Stimulated activated CD8-positive, alpha-beta memory T cell treated with anti-CD3 and anti-CD28 coated beads, Interleukin-4, amount 100 ng/mL, for 4 hours (primary cell): ENCODE measurements at places on chromosomes 2 and 18.

DNA sequence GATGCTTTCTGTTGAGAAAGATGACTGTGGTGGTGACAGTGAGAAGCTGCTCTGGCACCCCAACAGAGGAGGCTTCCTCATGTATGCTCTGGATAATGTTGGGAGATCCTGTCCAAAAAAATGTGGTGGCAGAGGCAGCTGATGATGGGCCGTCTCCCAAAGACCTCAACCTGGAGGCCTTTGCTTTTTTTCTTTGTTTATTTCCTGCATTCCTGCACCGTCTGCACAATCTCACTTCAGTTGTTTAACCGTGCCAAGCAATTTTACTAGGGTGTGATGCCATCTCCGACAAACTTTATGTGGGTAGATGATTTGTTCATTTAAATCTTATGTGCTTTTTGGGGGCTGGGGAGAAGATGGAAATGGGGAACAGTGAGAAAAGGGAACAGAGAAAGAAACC lies 62.2 kb upstream of the IGFBP5 start:
- no peak for DNase-seq

DNA sequence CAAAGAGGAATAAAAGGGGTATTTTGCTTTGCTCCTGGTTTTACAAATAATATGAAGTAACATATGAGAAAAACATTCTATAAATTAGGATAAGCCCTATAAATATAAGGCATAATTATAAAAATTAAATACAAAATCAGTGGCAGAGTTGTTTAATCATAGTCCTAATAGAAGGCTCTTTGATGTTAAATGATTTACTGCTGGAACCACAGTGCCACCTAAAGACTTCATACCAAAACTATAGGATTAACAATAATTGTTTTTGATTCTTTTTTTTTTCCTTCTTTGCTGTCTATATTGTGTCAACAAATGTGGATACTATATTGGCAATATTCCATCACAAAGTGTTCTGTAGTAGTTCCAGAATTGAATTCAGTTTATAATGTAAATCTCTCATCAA lies 837.7 kb upstream of the SLC39A10 start:
- DNase-seq, result no peak

- no peak for DNase-seq
Observed at GRCh38 chr18:4789506-4789905, 334.4 kb upstream of the DLGAP1 start.

DNA sequence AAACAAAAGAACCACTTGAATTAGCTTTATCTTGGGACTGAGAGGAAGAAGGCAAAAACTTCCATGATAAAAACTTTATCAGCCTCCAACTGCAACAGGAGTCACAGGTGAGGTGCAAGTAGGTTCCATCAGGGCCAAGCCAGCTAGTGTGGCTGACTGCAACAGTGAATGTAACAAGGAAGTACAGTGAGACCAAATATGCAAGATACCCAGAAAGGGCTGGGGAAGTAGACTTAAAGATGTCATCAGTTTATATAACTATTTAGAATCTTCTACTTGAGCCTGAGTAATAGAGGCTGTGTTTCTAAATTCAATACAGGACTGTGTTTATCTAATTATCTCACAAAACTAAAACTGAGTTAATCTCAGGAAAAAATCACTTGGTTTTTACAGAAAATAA lies 14.8 kb downstream of the PLEKHM3 start:
- no peak for DNase-seq

DNA sequence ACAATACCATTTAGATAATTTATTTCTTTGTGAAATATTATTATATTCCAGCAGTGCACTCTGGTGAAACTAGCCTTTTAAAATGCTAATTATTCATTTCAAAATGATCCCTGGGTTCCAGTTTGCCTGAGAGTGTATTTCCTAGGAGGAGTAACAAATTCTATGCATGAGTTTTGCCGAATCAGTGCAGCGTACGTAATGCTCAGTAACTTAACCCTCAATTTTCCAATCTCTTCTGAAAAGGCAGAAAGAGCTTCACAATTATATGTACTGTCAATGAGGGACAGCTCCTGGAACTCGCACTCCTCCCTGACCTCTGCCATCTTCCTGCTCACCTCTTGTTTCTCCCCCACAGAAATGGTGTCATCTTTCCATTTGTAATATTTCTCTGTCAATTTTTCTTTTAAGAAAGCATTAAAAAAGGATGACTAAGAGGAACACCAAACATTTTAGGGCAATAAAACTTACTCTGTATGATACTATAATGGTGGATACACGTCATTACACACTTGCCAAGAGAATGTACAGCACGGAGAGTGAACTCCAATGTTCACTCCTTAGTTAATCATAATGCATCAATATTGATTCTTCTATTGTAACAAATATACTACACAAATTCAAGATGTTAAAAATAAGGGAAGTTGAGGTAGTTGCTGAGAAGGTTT lies 25.7 kb upstream of the XIRP2 start:
- no peak for DNase-seq

DNA sequence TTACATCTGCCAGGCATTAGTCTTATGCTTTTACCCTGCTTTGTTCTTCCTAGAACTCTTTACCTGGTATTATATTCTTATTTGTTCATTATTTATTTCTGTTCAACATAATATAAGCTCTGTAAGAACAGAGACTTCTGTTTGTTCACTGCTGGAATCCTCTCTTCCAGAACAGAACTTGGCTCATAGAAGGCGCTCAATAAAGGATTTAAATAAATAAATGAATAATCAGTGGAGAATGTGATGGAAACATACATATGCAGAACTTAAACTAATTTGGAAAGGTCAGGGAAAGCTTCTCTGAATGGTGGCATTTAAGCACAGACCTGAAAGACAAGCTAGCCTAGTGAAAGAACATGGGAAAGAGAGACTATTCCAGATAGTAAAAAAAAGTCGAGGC lies 24.3 kb downstream of the NCKAP1 start:
- no peak for DNase-seq

DNA sequence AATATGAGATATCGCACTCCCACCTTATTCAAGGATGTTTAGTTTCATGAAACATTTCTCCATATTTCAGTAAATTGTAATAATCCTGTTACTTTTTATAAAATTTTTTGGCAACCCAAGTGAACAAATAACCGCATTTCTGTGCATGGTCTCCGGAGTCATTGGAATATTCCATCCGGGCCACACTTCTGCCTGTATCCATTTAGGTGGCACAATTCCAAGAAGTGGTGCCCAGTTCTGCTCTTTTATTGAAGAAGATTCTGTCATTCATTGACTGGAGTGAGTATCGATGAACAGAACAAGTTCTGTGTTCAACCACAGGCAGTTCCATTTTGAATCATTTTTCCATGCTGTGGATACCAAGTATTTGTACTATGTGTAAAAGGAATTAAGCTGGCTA lies 26.6 kb upstream of the ICOS start:
- no peak for DNase-seq

GRCh38 chr2:157876786-157877138 lies 632 bp upstream of the ACVR1 start:
- DNase-seq, result no peak

DNA sequence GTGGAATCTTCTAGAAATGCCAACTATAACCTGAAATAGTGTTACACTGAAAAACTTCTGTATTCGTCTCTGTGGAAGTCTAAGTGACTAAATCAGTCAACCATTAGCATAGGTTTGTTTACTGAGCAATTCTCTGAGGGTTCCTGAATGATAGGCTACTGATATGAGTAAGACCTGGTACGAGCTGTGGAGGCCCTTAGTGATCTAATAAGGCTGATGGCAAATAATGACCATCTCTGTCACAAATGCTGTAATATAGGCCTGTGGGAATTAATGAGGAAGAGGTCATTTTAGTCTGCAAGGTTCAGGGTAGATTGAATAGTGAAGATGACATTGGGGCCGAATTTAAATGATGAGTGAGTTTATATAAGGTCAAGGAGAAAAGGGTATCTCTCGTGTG lies 82.5 kb downstream of the MGAT5 start:
- DNase-seq, result no peak

DNA sequence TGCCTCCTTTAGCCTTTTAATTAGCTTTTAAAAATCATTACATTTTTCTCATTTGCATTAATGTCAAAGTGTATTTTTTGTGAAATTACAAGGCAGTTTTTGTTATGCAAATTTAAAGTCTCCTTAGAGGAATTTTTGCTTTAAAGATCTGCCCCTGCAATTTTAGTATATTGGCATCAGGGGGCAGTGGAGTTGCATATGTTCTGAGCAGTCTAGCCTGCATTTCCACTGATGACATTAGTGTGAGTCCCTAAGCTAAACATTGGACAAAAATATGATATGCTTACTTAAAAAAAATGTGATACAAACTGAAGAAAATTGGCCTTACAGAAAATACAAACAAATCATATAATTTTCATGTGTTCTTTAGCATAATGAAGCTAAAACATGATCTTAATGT lies 426.5 kb downstream of the SLC4A3 start:
- DNase-seq, result no peak

DNA sequence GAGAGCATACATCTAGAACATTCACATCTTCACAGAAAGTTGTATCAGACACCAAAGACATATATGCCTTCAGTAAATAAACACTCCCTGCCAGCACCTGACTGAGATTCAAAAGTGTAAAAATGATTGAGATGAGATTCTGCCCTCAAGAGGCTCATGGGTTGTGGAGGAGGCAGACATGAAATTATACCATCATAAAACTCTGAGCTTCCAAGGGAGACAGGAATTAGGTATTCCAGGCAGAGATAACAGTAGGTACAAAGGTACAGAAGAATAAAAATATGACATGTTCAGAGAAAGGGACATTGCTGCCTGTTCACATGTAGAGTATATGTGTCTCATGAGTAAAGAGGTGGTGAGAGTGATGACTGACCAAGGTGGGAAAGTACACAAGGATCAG lies 322.3 kb downstream of the OSR1 start:
- DNase-seq, result no peak

- DNase-seq, result no peak
Observed at GRCh38 chr2:137547842-137548241, 416.4 kb upstream of the HNMT start.

DNA sequence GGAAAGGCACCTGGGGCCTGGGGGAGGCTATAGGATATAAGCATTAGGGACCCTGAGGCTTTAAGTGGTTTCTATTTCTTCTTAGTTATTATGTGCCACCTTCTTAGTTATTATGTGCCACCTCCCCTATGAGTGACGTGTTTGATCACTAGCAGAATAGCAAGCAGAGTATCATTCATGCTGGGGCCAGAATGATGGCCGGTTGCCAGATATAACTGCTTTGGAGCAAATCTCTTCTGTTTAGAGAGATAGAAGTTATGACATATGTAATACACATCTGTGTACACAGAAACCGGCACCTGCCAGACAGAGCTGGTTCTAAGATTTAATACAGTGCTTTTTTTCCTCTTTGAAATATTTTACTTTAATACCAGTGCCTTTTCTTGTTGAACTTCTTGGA lies 29.4 kb downstream of the LIPG start:
- DNase-seq, result no peak

- DNase-seq, result no peak
Observed at GRCh38 chr2:199382091-199382490, 75.6 kb downstream of the SATB2 start.

DNA sequence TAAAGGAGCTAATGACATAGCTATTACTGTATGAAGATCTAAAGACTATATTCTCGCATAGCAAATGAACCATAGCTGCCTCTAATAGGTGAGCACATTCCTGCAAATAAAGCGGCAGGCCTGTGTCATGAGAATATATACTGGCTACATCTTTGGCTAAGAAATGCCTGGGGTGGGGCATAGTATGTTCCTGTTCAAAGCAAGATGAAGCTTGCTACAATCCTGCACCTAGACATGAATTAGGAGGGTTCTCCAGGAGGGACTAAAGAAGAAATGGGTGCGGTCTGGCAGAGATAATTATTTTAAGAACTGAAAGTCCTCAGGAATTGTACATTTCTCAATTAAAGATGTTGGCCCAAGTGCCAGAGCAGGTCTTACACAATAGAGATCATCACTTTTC lies 46.8 kb upstream of the PLA2R1 start:
- DNase-seq, result no peak

- DNase-seq, result no peak
Observed at GRCh38 chr18:3262234-3263131, 550 bp downstream of the MYL12B start.

GRCh38 chr2:48601349-48601748 lies 16.3 kb upstream of the GTF2A1L start:
- DNase-seq, result no peak

DNA sequence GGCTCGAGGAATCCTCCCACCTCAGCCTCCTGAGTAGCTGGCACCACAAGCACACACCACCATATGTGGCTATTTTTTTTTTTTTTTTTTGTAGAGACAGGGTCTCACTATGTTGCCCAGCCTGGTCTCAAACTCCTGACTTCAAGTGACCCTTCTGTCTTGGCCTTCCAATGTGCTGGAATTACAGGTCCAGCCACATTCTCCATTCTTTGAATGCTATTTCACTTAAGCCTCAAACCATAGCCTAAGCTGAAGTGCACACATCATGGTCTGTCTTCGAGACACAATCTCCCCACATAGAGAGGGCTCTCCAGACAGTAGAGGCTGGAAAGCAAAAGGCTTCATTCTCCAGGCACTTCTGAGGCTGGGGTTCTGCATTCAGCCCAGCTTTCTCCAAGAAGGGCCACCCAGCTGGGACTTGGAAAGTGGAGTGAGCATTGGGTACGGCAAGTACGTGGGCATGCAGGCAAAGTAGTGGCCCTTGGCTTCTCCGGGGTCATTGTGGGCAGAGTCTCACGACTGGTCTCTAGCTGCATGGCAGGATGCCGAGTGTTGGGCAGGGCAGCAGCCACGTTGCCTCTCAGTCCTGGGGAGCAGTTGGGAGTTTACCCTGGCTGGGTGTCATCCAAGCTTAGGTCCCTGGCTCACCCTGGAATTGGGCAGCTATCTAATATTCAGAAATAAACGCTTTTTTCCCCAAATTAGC lies 78.2 kb upstream of the SMAD7 start:
- no peak for DNase-seq

- DNase-seq, result no peak
Observed at GRCh38 chr18:10113121-10114022, 199.6 kb downstream of the VAPA start.

- DNase-seq, result no peak
Observed at GRCh38 chr2:232374356-232374755, 4.2 kb upstream of the ALPP start.

- no peak for DNase-seq
Observed at GRCh38 chr2:45776160-45776955, 124.9 kb downstream of the PRKCE start.

DNA sequence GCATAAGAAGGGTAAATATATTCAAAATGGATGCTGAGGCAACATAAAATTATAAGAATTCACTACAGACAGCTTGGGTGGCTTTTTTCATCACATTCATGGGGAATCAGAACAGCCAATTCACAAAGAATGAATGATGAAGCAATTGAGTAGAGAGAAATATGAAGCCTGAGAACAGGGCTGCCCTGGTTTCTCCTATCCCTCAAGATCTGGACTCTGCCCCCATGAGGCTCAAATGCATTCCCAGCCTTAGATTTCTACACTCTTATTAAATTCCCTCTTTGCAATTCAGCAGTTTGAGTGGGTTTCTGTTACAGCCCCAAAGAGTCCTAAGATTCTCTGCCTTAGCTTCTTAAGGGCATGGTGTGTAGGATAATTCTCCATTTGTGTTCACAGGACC lies 172.5 kb downstream of the MAIP1 start:
- DNase-seq, result no peak
